ENCODE measurements at places on chromosomes 2 and 18.

- no peak for DNase-seq
Observed at GRCh38 chr2:110832740-110833139, 100.4 kb downstream of the ACOXL start.

GRCh38 chr2:204732019-204732418, 186.7 kb downstream of the PARD3B start:
- no peak for DNase-seq

DNA sequence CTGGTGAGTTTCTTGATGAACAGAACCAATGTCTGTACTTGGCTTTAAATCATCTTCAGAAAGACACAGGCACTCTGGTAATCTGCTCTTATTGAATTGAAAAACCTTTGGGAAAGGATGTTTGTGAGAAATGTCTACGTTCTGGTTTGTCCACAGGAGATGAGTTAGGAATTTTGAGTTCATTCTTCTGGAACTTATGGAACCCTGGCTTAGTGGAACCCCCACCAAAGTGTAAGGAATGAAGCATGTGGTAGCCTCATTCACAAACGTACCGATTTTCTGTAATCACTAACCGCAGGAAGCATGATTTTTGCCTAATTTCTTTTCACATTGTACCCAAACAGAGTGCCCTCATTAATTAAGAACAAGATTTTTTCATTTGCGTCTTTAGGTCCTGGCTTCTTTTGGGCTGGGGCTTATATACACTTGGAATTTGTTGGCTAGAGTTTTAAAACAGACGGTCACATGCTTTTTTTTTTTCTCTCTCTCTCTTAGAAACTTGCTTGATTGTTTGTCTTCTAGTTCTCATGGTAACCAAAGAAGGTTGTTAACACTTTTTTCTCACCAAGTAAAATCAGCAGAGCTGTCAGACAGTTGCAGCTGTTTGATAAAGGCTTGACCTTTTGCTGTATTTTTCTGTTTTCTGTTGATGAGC, 314.1 kb upstream of the THUMPD2 start:
- no peak for DNase-seq

DNA sequence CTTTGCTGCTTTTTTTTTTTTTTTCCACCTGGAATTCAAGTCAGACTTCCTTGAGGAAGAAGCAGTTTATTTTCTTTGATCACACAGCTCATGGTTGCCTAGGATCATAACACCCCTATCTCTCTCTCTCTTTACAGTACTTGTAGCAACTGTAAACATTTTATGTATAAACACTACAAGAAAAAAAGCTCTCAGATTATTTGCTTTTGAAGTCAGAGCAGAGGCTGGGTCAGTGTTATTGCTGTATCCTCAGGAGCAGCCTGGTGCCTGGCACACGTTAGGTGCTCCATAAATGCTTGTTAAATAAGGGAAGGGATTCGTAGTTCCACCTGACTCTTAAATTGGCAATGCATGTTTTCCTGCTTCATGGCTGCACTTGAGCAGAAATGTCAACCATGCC, 221.2 kb downstream of the TGIF1 start:
- no peak for DNase-seq

DNA sequence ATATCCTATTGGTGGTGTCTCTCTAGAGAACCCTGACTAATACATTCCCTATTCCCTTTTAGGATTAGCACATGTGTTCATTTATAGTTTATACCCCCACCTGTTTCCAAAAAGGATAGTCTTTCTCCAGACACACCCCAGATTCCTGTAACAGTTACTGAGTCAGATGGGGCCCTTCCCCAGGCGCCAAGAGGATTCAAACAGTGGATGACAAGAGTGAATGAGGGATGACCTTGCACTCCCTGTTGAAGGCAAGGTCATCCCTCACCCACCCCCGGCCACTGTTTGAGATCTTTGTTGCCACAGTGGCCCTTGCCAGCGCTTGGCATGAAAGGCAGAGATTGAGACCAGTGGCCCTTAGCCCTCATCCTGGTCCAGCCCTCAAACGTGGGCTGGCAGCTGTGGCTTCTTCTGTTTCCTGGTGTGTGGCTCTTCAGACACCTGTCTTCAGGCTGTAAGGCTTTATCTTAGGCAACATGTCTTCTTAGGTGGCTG, 15.3 kb upstream of the REEP1 start:
- DNase-seq, result no peak

- DNase-seq, result no peak
Observed at GRCh38 chr2:85594715-85595300, 737 bp upstream of the RNF181 start.
